ENCODE measurements at places on chromosomes 4 and X.

DNA sequence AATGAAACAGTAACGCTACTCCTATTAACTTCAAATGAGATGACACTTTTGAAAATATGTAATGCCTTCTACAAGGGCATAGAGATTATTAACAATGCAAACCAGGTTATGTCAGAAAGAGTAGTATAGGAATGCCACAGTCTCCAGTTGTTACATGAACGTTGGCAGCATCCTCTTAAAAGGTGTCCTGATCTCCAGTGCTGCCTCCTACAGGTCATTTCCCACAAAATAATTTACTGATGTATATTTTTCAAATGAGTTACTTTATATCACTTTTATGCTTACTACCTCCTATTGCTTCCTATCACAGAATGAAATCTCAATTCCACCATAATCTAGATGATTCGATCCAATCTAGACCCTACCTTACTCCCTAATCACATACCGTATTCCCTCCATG is 195.2 kb upstream of the EPHA5 start:
- DNase-seq, result peak; percentile 22

GRCh38 chrX:85326234-85327059 is 53.0 kb downstream of the POF1B start:
- no peak for DNase-seq

DNA sequence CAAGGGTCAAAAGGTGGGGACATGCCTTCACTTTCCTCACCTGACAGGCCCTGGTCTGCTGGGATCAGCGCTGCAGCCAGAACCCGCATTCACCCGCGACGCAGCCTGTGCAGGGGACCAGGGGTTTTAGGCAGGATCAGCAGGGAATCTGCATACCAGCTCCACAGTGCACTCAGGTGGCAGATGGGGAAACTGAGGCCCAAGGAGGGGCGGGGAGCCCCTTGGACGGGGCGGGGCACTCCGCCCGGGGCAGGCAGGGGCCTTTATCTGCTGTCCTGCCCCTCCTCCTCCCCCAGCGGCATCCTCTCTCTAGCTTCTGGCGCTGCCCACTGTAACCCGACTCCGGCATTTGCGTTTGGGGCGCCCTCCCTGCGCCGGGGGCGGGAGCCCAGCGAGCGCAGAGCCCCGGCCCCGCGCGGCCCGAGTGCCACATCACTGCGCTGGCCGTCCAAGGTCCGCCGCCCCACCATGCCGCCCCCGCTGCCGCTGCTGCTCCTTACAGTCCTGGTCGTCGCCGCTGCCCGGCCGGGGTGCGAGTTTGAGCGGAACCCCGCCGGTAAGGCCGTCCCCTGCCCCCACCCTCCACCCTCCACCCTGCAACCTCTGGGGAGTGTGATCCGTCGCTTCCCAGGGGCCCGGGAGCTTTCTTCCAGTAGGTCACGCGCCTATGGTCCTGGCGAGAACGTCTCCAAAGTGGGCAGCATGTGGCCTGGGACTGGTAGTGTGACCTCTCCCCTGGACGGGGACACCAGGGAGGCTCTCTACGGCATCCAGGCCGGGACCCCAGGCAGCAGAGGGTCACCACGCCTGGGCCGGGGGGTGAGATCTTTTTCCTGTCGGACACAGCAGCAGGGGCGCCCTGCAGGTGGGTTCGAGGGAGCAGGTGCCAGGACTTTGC is at the start of gene CPZ:
TSS of gene CPZ (plus strand) at position 400 of the 898 bp plus-strand sequence. CDS start at position 469, 69 bp downstream.
- no peak for DNase-seq

DNA sequence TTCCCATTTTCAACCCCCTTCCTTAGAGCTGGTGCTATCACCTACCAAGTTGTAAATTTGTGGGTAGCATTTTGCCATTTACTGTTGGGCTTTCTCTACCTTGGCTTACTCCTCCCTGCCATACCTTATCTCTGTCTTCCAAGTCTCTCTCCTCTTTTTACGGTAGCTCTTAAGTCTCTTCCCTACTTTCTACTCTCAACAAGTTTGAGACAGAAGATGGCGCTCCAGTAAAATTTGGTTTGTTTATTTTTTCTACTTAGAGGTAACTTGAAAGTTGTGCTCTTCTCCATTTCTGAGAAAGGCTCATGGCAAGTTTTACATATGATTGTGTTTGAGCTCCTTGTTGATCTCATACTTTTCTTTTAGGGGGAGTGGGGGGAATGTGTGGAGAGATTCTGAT is 1508.1 kb downstream of the TECRL start:
- DNase-seq, result no peak

GRCh38 chr4:158282252-158282651 is 72.0 kb downstream of the TMEM144 start:
- DNase-seq, result no peak

DNA sequence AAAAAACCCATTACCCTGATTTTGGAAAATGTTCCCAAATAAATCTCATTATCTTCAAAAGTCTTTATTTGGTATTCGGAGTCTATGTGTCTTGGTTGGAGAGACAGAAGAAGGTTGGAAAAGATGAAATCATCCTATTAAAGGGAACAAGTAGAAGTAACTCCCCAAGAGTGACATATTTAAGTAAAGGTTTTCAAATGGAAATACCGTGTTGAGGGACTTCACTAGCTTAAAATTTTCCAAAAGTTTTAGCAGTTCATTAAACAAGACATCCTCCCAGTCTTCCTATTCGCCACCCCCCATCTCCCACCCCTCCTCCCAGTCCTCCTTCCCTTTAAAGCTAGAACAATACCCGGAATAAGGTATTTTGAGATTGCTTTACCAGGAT is 62.7 kb upstream of the CCDC160 start:
- DNase-seq, result no peak
